ENCODE measurements at places on chromosomes 3 and 15.
A peak's percentile ranks its signal among the peaks of the same experiment; 100 is the strongest.

GRCh38 chr3:64349551-64349950 is 124.3 kb upstream of the PRICKLE2 start:
- no peak for DNase-seq

GRCh38 chr15:60591496-60592370 is 112.8 kb upstream of the ICE2 start:
- DNase-seq: peak; percentile 37

DNA sequence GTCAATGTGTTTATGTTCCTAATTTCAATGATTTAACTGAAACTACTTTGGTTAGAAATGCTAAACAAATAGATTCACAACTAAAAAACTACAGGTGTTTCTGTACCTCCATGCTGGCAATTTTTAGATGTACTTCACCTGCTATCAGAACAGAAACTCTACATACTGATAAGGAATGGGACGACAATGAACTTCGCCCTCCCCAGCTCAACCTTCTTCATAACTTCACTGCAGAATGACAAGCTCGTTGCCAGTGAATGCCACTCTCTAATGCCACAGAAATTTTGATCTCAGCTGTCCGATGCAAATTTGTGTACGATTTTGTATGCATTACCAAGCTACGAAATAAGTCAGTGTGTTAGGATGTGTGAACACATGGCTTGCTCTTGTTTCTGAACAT is 133.4 kb downstream of the FOXP1 start:
- no peak for DNase-seq

- DNase-seq: no peak
These were observed 129.1 kb downstream of the IGF1R start for GRCh38 chr15:98777426-98777825.

GRCh38 chr3:151096716-151097115 is 11.3 kb downstream of the MED12L start:
- DNase-seq: no peak

DNA sequence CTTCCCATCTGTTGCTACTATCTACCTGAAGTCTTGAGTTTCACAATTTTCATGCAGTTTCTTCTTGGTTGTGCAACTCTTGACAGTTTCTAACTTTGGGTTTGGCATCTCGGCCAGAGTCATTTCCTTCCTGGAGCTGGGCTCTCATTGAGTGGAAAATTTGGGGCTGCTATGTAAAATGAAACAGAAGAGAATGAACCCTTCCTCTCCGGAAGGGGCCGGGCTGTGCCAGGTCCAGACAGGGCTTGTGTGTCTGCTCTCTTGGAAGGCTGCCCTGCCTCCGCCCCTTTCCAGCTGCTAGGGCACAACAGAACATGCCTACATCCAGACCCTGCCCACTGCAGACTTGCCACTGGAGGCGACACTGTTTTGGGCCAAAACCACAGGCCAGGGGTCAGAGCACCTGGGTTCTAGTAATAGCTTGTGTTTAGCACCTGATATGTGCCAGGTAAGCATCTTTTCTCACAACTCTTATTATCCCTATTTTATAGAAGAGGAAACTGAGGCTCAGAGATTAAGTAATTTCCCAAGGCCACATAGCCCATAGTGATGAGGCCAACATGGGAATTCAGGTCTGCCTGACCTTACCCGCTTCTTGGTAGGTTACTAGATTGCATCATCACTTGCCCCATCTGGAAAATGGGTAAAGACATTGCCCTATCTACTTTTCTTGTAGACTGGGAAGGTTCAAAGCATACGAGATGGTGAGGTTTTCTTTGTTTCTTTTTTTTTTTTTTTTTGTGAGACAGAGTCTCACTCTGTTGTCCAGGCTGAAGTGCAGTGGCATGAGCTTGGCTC is 25.0 kb downstream of the IRAK2 start:
- no peak for DNase-seq

- DNase-seq: no peak
These were observed 179.9 kb downstream of the RYR3 start for GRCh38 chr15:33490703-33491102.

DNA sequence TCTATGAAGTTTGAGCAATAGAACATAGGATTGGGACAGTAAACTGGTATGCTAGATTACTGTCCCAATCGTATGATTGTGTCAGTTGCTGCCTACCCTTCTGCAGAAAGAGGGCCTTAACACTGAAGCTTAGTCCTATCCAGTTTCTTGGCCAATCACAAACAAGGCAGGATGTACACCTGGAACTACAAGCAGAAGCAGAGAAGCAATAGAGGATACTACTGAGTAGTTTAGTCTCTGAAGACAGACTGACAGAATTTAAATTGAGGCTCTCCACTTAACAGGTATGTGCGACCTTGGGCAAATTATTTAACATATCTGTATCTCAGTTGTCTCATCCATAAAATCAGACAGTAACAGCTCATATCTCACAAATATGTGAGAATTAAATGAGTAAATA is 85.0 kb downstream of the ZNF280D start:
- no peak for DNase-seq

GRCh38 chr3:156516284-156516683 is 38.6 kb downstream of the SSR3 start:
- DNase-seq: no peak

- no peak for DNase-seq
These were observed 1.9 kb downstream of the FNDC3B start for GRCh38 chr3:172040981-172041963.

GRCh38 chr3:71887256-71887655 is 102.3 kb upstream of the PROK2 start:
- no peak for DNase-seq

Data from activated effector memory CD4-positive, alpha-beta T cell treated with Interleukin-2 at 50 U/mL for 16 hours (primary cell).